ENCODE measurements at places on chromosomes 2 and 18.
A peak's percentile ranks its signal among the peaks of the same experiment; 100 is the strongest.

GRCh38 chr2:68939962-68940361 is 12.7 kb downstream of the GKN2 start:
- DNase-seq = no peak

DNA sequence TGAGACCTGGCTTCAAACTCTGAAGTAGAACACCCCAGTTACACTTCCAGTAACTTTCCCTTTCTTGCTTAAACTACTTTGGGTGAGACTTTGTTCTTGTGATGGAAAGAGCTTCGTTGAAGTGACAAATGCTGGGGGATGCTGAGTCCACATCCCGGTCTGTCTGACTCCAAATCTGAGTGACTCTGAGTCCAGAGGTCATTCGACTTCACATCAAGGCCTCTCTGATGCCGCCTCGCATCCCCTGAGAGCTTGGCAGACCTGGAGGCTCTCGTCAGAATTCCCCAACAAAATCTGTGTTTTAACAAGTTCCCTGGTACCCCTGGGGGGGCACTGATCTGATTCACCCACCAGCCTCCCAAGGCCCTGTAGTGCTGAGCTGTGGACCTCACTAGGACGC is 31.6 kb upstream of the ROCK2 start:
- no peak for DNase-seq

DNA sequence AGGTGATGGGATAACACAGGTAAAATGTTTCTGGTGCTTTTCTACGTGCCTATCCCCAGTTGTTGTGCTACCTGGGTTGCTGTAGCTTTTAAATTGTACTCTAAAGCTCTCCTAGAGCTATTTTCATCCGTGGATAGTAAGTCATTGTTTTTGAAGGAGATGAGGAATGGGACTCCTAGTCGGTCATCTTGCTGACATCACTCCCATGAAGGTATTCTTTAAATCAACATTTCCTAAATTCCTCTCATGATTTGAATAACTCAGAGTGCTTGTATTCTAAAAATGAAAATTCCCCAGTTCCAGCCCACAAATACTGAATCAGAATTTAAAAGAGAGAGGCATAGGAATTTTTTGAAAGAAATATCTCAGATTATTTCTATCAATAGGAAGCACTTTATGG is 44.3 kb downstream of the CCDC148 start:
- DNase-seq = no peak

GRCh38 chr2:29502460-29502911 is 387.3 kb downstream of the CLIP4 start:
- no peak for DNase-seq

DNA sequence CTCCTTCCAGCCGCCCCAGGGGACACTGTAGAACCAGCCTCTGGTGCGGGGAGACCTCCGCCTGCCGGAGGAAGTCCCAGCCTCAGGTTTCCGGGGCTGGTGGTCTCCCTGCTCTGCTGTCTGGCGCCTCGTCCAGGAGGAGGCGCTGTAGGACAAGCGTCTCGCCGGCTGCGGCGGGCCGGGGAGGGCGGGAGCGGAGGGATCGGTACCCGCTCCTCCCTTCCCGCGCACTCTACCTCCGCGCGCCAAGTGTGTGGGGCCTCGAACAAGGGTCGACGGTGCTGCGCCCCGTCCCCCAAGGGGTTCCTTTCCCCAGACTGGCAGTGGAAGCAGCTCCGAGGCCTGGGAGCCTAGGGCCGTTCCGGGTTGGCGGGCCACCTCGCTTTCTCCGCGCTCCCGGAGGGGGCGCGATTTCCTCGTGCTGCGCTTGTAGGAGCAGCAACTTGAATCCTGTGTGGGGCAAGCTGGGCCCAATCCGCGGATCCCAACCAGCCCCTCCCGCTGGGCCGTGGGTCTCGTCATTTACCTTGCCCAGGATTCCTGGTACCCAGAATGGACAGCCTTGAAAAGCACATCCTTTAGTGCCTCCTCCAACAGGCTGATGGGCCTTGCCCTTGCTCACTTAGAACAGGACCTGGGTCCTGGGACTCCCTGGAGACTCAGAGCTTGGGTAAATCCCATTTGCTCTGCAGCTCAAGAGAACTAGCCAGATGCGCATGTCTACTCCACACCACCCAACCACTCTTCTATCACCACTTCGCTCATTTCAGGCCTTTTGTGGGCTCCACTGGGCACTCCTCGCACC is 10.6 kb upstream of the HOXD4 start:
- DNase-seq = peak; percentile 20

DNA sequence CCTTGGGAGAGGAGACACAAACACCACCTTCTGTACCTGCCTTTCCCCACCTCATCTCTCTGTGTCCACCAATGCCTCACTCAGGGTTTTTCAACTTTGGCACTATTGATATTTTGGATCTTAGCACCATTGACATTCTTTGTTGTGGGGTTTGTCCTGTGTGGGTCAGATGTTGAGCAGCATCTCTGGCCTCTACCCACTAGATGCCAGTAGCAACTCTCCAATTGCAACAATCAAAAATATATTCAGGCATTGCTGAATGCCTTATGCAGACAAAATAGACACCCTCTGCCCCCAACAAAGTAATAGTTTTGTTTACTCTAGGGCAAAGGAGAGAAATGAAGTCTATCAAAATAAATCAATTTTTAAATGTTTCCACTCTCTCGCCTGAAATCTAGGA is 1384.3 kb upstream of the NXPH2 start:
- DNase-seq = no peak

GRCh38 chr18:49015886-49016647 is 65.3 kb upstream of the SMAD7 start:
- no peak for DNase-seq

DNA sequence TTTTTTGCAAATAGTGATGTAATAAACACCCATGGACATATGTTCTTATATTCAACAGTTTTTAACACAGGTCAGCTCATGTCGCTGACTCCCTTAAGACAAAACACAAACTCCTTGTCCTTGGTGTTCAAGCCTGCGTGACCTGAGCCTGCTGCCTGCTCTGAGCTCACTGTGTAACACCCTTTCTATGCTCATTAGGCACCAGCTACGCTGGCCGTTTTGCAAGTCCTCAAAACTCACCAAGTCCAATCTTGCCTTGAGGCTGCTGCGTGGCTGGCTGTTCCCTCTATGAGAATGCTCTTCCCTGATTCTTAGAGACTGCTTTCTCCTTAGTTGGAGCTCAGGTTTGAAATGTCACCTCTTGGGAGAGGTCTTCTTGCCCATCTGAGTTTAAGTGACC is 100.5 kb upstream of the GLI2 start:
- no peak for DNase-seq

DNA sequence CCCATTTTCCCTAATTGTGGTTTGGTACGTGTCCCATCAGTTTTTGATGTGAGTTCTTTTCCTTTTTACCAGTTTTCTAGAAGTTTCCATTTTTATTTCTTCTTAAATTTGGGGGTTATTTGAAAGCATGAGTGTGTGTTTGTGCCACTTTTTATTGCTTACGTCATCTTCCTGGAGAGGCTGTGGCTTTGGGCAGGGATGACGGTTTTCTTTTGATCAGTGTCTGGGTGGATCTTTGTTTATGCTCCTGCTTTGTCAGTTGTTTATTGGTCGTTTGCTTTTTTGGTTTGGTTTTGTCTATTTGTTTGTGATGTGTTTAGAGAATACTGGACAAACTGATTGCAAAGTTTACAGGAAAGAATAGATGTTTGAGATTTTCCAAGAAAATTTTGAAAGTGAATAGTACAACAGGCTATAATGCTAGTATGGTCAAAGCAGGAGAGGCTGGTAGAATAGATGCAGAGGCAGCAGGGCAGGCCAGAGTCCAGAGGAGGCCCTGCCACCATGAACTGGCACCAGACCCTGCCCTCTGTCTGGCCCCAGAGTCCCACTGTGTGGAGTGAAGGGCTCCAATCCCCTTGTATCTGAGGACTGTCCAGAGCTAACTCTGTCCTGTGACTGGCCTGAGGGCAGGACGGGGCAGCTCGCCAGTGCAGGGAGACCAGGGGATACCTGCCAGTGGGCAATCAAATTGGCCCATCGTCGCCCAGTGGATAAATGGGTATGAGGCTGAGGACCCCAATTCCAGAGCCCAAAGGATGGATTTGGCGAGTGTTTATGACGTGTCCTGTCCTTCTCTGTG is 23.4 kb upstream of the SNED1 start:
- no peak for DNase-seq
